ENCODE measurements at places on chromosomes 7 and 10.

- DNase-seq, result no peak
These were observed 136.9 kb downstream of the SNX10 start for GRCh38 chr7:26428571-26428970.

DNA sequence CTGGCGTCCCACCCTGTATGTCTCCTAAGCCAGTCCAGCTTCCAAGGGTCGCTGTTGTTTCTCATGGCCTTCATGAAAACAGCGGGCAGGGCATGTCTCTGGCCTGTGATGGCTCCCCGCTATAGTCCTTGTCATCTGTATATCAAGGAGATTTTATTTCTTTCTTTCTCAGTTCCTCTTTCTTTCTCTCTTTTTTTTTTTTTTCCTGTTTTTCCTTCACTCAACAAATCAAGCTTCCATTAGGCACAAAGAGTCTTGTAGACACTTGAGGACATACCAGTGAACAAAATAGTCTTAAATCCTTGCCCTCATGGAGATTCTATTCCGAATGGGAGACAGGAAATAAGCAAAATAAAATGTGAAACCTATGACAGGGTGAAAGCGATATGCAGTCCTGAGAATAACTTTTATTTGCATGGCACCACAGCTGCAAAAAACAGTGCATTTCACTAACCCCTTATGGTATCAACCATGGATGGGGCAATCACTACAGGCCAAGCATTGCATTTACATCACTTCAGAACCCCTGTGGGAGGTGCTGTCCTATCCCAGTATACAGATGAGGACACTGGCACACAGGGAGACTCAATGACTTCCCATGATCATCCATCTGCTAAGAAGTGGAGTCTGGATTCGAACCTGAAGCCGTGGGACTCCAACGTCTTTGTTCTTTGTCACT is 50.7 kb downstream of the SYPL1 start:
- DNase-seq, result no peak

GRCh38 chr7:52501696-52502095 is 533.7 kb upstream of the POM121L12 start:
- DNase-seq, result no peak

- DNase-seq, result no peak
These were observed 66.9 kb downstream of the ZNRF2 start for GRCh38 chr7:30351286-30351685.

- DNase-seq, result peak; percentile 36
These were observed 107.3 kb downstream of the SNX10 start for GRCh38 chr7:26398756-26399509.

DNA sequence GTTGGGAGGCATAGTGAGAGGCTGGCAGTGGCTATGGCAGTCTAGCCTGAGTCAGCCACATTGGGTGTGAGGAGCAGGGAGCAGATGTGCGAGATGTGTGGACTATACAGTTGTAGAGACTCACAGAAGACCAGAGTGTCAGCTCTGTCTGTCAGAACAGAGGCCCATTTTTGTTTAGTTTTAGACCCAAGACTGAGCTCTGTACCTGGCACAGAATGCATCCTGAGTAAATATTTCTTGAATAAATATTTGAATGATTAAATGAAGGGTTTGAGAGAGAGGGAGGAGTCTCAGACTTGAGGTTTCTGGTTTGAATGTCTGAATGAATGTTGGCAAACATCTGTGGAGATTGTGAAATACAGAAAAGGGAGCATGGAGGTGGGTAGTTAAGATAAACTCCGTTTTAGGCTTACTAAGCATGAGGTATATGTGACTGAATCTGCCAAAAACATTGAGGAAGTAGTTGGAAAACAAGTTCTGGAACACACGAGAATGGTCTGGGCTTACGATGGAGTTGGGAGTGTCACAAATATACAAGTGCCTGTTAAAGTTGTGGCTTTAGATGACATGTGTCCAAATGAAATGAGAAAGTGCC is 3.6 kb downstream of the SEC23IP start:
- DNase-seq, result no peak

- DNase-seq, result no peak
These were observed 462.4 kb downstream of the DNAJB6 start for GRCh38 chr7:157799076-157799685.

DNA sequence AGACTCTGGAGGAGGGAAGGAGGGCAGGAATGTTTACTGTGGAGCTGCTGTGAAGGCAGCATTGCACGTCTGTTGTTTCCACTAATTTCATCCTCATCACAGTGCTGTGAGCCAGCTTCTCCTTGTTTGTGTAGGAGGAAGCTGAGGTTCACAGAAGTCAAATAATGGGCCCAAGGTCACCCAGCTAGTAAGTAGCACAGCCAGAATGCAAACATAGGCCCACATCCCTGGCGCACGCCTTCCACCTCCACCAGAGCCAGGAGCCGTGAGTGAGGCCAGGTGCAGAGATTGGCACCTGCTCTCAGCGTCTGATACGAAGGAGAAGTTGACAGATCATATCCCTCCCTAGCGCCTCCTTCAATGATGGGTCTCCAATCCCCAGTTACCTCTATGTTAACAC is 93.6 kb downstream of the HTR5A start:
- no peak for DNase-seq

GRCh38 chr10:122850705-122851640 is 5.3 kb upstream of the CUZD1 start:
- DNase-seq, result no peak

DNA sequence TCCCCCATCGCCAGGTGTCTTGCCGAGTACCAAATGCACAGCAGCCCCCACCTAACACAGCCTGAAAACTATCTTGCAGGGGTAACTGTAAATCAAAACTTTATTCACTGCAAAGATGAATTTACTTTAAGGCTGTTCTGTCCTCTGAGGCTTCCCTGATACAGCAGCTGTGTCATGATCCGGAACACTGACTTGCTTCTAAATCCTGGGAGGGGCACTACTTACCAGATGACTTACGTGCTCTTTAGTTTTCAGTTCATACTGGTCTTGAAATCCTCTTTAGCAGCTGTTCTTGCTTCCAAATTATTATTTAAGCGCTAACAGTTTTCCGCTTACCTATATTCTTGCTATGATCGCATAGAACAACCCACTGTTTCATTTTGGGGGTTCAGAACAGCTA is 4.9 kb downstream of the DYNC1I1 start:
- no peak for DNase-seq

DNA sequence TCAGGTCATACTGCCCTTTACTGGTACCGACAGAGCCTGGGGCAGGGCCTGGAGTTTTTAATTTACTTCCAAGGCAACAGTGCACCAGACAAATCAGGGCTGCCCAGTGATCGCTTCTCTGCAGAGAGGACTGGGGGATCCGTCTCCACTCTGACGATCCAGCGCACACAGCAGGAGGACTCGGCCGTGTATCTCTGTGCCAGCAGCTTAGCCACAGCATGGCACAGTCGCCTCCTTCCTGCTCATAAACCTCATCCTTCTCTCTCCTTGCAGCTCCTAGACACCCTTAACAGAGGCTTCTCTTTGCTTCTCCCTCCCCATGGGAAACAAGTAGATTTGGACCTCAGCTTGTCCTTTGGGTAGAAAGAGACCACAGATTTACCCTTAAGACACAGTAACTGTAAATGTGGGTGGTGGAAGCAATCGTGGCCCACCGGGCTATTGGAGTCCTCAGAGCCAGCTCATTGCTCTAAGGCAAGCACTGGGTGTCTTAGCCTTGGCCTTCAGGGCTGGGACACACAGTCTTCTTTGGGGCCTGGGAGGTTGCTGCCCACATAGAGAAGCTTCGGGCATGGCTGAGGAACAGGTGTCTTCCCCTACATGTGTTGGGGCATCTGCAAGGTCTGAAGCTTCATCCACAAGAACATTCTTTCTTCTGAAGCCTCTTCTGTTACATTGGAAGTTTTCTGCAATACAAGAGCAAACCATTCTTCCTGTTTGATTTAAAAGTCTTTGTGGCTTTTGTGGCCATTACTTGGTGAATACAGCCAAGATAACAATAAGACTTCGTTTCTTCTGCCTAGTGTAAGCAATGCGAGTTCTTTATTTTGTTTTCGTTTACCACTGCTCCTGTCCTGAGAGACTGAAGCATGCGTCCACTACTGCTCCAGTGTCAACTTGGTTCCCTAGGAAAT is 95.5 kb upstream of the PRSS58 start:
- no peak for DNase-seq

DNA sequence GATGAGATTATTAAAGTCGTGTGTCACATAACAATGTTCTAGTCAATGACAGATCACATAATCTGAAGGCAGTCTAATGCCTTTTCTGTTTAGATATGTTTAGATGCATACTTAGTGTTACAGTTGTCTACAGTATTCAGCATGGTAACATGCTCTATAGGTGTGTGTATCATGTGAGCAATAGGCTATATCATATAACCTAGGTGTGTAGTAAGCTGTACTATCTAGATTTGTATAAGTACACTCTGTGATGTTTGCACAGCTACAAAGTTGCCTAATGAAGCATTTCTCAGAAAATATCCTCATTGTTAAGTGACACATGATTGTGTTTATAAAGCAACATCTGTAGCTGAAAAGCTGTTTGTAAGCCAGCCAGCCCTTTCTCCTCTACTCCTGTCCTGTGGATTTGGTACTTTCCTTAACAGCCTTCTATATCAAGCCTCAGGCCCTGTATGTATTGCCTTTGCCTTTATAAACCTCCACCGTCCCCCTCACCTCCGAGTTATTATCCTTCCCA is 6.3 kb downstream of the HECTD2 start:
- DNase-seq, result no peak

- DNase-seq, result no peak
These were observed 155.1 kb downstream of the LSM5 start for GRCh38 chr7:32335107-32335506.

DNA sequence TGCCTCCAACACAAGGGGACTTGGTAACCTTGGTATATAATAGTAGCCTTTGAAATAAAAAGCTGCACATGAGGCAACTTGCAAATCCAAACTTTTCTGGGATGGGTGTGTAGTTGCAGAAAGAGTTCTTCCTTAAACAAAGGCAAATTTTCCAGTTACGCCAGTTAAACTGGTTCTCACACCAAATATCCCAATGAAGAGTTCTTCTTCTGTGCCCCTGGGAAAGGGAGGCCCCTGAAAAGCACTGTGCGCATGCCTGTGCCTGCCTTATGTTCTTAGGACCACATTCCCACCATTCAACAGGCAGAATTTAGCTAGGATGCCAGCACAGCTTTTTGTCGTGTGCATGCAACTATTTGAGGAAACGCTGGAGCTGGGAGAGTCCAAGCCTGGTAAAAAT is 164.8 kb upstream of the SLC25A13 start:
- DNase-seq, result no peak

- no peak for DNase-seq
These were observed 19.4 kb downstream of the CCDC6 start for GRCh38 chr10:59887006-59887405.

DNA sequence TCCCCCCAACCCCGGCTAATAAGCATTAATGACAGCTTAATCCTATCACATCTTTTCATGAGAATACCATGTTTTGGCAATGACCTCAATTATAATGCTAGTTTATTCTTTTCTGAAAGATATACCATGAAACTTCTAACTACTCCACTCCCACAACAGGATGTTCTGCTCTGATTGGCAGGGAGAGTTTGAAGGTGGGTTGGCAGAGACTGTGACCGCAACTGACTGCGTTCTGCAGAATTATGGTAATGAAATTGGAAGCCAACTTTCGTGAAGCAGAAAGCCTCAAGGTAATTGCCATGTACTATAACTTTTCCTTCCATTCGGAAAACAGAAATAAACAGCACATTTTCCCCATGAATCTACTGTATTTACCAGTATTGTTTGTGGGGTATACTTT is 288.2 kb upstream of the SEMA3D start:
- no peak for DNase-seq

- DNase-seq, result no peak
These were observed 2.2 kb downstream of the MRPS17 start for GRCh38 chr7:55953707-55954475.

DNA sequence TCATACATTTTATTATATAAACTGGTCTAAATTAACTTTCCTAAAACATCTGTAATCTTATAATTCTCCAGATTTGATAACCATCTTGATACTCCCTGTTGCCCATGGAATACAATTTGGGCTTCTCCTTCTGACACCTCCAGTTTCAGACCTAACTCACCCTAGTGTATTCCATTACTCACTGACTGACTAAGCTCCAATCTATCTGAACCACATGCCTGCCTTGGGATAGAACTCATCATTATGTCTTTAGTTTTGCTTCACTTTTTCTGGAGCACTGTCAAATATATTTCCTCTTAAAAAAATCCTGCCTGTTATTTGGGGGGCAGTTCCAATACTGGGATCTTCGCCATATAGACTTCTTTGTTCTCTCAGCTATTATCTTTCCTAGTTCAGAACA is 4.9 kb upstream of the FOXP2 start:
- DNase-seq, result no peak

- DNase-seq, result no peak
These were observed 110.1 kb downstream of the INHBA start for GRCh38 chr7:41592794-41593193.

- DNase-seq, result peak; percentile 73
These were observed 34.8 kb downstream of the CFAP43 start for GRCh38 chr10:104197364-104197763.

DNA sequence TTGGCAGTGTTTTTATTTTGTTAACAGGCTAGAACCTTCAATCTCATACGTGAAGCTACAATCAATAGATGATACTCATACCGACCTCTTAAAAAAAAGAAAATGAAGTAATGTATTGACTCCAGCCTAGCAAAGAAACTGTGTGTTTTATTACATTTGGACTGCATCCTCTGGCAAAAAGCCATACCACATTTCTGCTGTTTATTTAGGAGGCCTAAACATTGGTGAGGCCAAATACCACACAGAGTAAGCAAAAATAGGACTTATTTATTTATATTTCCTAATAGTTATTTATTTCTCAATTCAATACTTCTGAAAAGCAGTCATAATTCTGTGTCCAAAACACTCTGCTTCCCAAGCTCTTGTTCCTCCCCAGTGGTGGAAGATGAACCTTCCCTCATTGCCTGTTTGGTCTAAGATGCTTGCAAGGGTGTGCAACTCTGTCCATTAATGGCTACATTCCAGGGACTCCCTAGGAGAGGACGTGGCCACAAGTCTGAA is 398.8 kb upstream of the KLF6 start:
- DNase-seq, result no peak

Measured in NCI-H748 treated with DMSO at 0.1 percent for 48 hours (cell line).